ENCODE measurements at places on chromosomes 2 and 18. TPM values are rescaled to one million over a fixed set of nuclear protein-coding genes. Genes with fewer than 3 reads are reported as not detected.

GRCh38 chr2:45210462-45211195 lies 201.4 kb upstream of the SIX2 start:
- no peaks in the 10 kb centered on the region for H3K36me3 ChIP-seq
- no peaks in the 10 kb centered on the region for H3K27me3 ChIP-seq
- DNase-seq, result no peak

SERPINB11 gene
- total RNA-seq, result not detected

GRCh38 chr2:239519089-239519920 lies 118.5 kb upstream of the HDAC4 start:
- no peak for DNase-seq
- no peak overlapping the region for H3K27ac ChIP-seq
- H3K27me3 ChIP-seq, result no peaks in the 10 kb centered on the region
- H3K36me3 ChIP-seq, result no peaks in the 10 kb centered on the region
- H3K4me1 ChIP-seq, result peaks cover 6% of the 10 kb centered on the region

DNA sequence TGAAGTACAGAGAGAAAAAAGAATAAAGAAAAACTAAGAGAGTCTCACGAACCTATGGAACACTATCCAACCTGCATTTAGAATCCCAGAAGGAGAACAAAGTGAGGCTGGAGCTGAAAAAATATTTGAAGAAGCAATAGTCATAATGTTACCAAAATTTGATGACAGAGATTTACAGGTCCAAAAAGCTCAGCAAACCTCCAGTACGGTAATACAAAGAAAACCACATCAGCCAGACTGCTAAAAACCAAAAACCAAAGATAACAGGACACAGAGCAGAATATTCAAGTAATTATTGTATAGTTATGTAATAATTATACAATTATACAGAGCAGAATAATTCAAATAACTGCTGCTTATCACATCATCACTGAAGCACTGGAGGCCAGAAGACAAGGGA lies 23.7 kb downstream of the ATL2 start:
- H3K27ac ChIP-seq, result peak overlapping the region; percentile 71
- no peak for DNase-seq
- H3K27me3 ChIP-seq, result no peaks in the 10 kb centered on the region
- H3K4me3 ChIP-seq, result no peak overlapping the region
- peaks cover 12% of the 10 kb centered on the region for H3K4me1 ChIP-seq

DNA sequence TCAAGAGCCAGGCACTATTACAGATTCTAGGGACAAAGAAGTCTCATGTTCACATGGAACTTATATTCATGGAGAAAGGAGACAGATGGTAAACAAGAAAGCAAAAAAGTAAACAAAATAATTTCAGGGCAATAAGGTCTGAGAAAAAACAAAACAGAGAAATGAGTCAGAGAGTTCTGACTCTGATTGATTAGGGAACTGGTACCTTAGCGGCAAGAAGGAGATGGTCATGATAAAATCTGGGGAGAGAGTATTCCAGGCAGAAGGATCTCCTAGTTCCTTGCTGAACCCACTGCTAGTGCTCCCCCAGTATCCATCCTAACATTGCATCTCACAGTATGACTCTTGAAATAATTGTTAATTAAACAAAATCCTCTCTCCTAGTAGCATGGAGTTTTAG lies 161.8 kb upstream of the KLF7 start:
- H3K27me3 ChIP-seq, result no peaks in the 10 kb centered on the region
- H3K36me3 ChIP-seq, result no peaks in the 10 kb centered on the region
- no peak for DNase-seq
- no peak overlapping the region for H3K4me3 ChIP-seq
- H3K4me1 ChIP-seq, result peaks cover 21% of the 10 kb centered on the region

DNA sequence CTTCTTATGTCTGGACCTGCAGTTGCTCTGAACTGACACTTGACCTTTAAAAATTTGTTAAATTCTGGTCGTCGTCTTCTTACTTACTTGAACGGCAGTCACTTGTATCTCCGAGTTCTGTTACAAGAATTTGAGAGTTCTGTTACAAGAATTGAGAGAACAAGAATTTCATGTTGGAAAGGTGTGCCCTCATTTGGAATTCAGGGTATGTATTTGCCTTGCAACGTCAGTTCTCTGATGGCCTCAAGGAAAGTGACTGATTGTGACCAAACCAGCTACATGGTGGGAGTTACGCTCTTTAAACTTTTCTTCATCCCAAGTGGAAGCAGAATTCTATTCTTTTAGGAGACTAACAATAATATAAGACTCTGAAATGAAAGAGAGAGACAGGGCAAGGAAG lies 320.0 kb upstream of the TRIB2 start:
- DNase-seq, result no peak
- peaks cover 2% of the 10 kb centered on the region for H3K27me3 ChIP-seq
- H3K4me1 ChIP-seq, result peaks cover 46% of the 10 kb centered on the region
- no peak overlapping the region for H3K4me3 ChIP-seq
- peaks cover 9% of the 10 kb centered on the region for H3K36me3 ChIP-seq

- no peak overlapping the region for H3K27ac ChIP-seq
- peaks cover 18% of the 10 kb centered on the region for H3K36me3 ChIP-seq
- no peak for DNase-seq
- H3K4me1 ChIP-seq, result peaks cover 30% of the 10 kb centered on the region
- H3K27me3 ChIP-seq, result no peaks in the 10 kb centered on the region
These were observed 28.3 kb downstream of the KIF5C start for GRCh38 chr2:148903294-148903693.

DNA sequence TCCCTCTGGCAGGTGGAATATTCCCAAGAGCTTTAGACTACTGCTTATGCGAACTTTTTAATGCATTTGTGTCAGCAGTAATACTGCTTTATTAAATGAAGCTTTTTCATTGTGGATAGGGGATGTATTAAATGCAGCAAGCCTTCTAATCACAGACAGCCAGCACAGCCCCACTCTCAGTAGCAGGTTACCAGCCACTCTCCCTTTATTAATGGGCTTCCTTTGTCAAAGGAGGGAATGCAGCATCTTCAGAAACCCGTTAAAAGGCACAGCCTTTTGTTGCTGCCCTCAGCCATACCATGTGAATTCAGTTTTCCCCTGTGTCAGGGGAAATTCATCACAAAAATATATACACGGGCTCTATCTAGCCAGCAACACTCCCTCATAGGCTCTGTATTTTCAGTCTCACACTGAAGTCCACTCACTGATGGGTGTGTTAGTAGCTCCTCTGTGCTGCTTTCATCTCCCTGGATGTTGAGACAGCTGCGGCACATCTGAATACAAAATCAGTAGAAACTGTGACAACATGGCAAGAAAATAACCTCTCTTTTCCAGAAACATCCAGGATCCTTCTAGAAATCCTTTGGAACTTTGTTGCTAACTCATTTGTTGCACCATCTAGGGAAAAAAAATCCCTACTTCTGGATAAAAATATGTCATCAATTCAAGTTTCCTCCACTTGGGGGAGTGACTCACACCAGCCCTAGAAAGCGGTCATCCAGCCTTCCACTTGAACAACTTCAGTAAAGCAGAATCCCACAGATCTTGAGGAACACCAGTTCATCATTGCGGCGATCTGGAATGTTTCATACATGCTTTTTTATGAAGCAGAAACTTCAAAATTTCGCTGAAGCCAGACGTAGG lies 48.4 kb downstream of the LRRTM1 start:
- H3K4me1 ChIP-seq, result peaks cover 9% of the 10 kb centered on the region
- H3K36me3 ChIP-seq, result no peaks in the 10 kb centered on the region
- no peak overlapping the region for H3K27ac ChIP-seq
- DNase-seq, result peak; percentile 13
- no peak overlapping the region for H3K4me3 ChIP-seq

GNLY gene
- total RNA-seq, result not detected

ALPI gene
- total RNA-seq, result not detected

SP5 gene
- total RNA-seq, result 7.0 TPM

MRPL53 gene
- 62.6 TPM for total RNA-seq

- H3K27me3 ChIP-seq, result no peaks in the 10 kb centered on the region
- no peak for DNase-seq
- no peak overlapping the region for H3K4me3 ChIP-seq
These were observed 9.1 kb downstream of the GLI2 start for GRCh38 chr2:120744817-120745216.

All from WTC11 (cell line).